Hepatocyte (in vitro differentiated cells): ENCODE measurements at places on chromosomes 3 and 15. TPM values are rescaled to one million over a fixed set of nuclear protein-coding genes. Genes with fewer than 3 reads are reported as not detected.

The CX3CR1 gene
- 1.3 TPM in 1 of 2 replicates, not detected in the other for polyA plus RNA-seq

The SPTSSB gene
- polyA plus RNA-seq = 6.9 and 17.2 TPM in 2 replicates

The CIB2 gene
- 40.5 and 46.3 TPM in 2 replicates for polyA plus RNA-seq

The SLMAP gene
- 22.8 and 27.6 TPM in 2 replicates for polyA plus RNA-seq

GRCh38 chr15:35066094-35066493 lies 19.0 kb downstream of the NANOGP8 start:
- no peak for DNase-seq

GRCh38 chr3:179860275-179861107 lies 176.2 kb downstream of the PEX5L start:
- DNase-seq = no peak

- DNase-seq = peak; percentile 63
Measured at GRCh38 chr3:14391033-14391432, 11.4 kb upstream of the SLC6A6 start.

GRCh38 chr3:190003068-190003467 lies 117.6 kb downstream of the P3H2 start:
- no peak for DNase-seq

DNA sequence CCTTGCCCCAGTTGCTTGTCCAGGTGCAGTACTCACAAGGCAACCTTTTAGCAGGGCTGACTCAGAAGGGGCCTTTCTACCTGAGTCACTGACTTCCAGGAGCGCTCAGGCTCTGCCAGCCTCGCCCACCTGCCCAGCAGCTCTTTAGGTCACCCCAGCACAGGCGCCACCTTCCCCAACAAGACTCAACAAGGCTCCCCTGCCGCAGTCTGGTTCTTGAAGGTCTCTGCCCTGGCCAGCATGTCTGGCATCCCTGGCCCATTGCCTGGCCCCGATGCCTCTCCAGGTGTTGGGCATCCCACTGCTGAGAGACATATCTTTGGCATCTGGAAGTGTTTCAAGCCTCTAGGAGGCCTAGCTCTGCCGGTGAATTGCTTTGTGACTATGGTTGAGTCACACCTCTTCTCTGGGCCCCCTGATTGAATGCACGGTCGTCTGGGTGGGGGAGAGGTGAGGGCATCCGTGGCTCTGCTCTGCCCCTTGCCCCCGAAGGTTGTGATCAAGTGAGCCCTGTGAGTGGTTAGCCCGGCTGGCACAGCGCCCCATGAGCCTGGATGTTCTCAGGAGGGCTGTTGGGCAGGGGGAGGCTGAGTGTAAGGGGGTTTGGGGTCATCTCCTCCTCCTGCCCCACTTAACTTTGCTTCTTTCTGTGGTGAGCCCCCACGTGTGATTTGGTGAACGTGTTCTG lies 21.6 kb downstream of the SNX33 start:
- no peak for DNase-seq
